ENCODE measurements at places on chromosomes 11 and 22. TPM values are rescaled to one million over a fixed set of nuclear protein-coding genes. Genes with fewer than 3 reads are reported as not detected.

DNA sequence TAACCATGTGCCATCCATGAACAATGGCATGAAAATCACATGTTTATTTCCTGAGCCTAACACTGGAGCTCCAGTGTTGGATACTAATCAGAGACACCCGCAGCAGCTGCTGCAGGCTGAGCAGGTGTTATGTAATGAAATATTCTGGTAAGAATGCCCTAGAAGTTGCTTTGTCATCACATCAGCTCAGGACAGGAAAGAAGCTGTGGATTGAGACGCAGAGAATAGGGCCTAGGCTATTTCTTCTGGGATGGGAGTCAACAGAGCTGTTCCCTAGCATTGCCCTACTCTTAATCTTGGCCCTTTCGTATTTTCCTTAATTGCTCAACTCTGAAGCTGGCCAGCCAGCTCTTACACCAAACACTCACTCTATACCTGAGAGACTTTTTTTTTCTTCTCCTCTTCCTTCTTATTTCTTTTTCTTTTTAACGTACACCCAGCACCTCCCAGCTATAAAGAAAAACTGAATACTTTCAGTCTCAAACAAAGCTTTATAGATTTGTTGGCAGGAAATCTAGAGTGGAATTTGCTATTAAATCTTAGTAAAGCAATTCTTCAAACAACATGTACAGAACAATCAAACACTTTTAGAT, 31.9 kb downstream of the RASSF10 start:
- H3K27me3 ChIP-seq, result no peaks in the 10 kb centered on the region
- no peaks in the 10 kb centered on the region for H3K36me3 ChIP-seq
- H3K4me3 ChIP-seq, result no peak overlapping the region
- DNase-seq, result no peak

GRCh38 chr11:129252621-129253020, 60.5 kb upstream of the ARHGAP32 start:
- H3K36me3 ChIP-seq, result no peaks in the 10 kb centered on the region
- H3K27ac ChIP-seq, result peak overlapping the region; percentile 65
- peak overlapping the region; percentile 30 for H3K4me3 ChIP-seq
- no peaks in the 10 kb centered on the region for H3K27me3 ChIP-seq
- H3K4me1 ChIP-seq, result peaks cover 71% of the 10 kb centered on the region

NLRP14 gene
- total RNA-seq, result 0.10 TPM

TLCD5 gene
- total RNA-seq, result 8.5 TPM

- no peak overlapping the region for H3K27ac ChIP-seq
- H3K4me1 ChIP-seq, result peaks cover 12% of the 10 kb centered on the region
- H3K27me3 ChIP-seq, result peaks cover 36% of the 10 kb centered on the region
- peak overlapping the region; percentile 89 for H3K4me3 ChIP-seq
- H3K36me3 ChIP-seq, result no peaks in the 10 kb centered on the region
- no peak for DNase-seq
Observed at GRCh38 chr22:20021196-20022181, 579 bp downstream of the TANGO2 start.

- no peaks in the 10 kb centered on the region for H3K36me3 ChIP-seq
- DNase-seq, result peak; percentile 52
- peaks cover 26% of the 10 kb centered on the region for H3K4me1 ChIP-seq
- no peak overlapping the region for H3K27ac ChIP-seq
- peaks cover 81% of the 10 kb centered on the region for H3K27me3 ChIP-seq
- H3K4me3 ChIP-seq, result peak overlapping the region; percentile 70
Observed at GRCh38 chr11:116579031-116579653, 193.6 kb downstream of the BUD13 start.

GRCh38 chr11:132439711-132440255, 1069.4 kb downstream of the NTM start:
- H3K27me3 ChIP-seq, result no peaks in the 10 kb centered on the region
- no peak overlapping the region for H3K27ac ChIP-seq
- no peak overlapping the region for H3K4me3 ChIP-seq
- no peaks in the 10 kb centered on the region for H3K4me1 ChIP-seq
- no peaks in the 10 kb centered on the region for H3K36me3 ChIP-seq

GRCh38 chr11:38547462-38547861, 1949.4 kb upstream of the RAG2 start:
- no peaks in the 10 kb centered on the region for H3K27me3 ChIP-seq
- H3K36me3 ChIP-seq, result 0 out of 2 replicates have a peak, but pooled peaks cover 6% of the 10 kb centered on the region
- no peak for DNase-seq
- H3K4me3 ChIP-seq, result no peak overlapping the region

GRCh38 chr11:9596926-9597464, 23.5 kb downstream of the WEE1 start:
- no peak overlapping the region for H3K4me3 ChIP-seq
- no peak for DNase-seq
- H3K36me3 ChIP-seq, result no peaks in the 10 kb centered on the region
- H3K27ac ChIP-seq, result 0 out of 2 replicates have a peak overlapping the region, but pooled peaks have one; percentile 26

- no peak overlapping the region for H3K27ac ChIP-seq
- DNase-seq, result no peak
- H3K4me3 ChIP-seq, result no peak overlapping the region
- no peaks in the 10 kb centered on the region for H3K4me1 ChIP-seq
- H3K36me3 ChIP-seq, result no peaks in the 10 kb centered on the region
- H3K27me3 ChIP-seq, result no peaks in the 10 kb centered on the region
Observed at GRCh38 chr11:100562128-100562527, 125.0 kb upstream of the ARHGAP42 start.

GRCh38 chr11:2837096-2837601, 48.4 kb downstream of the CDKN1C start:
- H3K27ac ChIP-seq, result no peak overlapping the region
- peaks cover 5% of the 10 kb centered on the region for H3K27me3 ChIP-seq
- no peaks in the 10 kb centered on the region for H3K36me3 ChIP-seq
- H3K4me1 ChIP-seq, result peaks cover 4% of the 10 kb centered on the region
- peak; percentile 65 for DNase-seq
- H3K4me3 ChIP-seq, result no peak overlapping the region

GRCh38 chr11:71338801-71339395, 86.5 kb upstream of the SHANK2 start:
- H3K4me1 ChIP-seq, result peaks cover 12% of the 10 kb centered on the region
- no peak for DNase-seq
- H3K36me3 ChIP-seq, result no peaks in the 10 kb centered on the region
- no peak overlapping the region for H3K27ac ChIP-seq

GLB1L2 gene
- total RNA-seq, result 12.3 TPM

DNA sequence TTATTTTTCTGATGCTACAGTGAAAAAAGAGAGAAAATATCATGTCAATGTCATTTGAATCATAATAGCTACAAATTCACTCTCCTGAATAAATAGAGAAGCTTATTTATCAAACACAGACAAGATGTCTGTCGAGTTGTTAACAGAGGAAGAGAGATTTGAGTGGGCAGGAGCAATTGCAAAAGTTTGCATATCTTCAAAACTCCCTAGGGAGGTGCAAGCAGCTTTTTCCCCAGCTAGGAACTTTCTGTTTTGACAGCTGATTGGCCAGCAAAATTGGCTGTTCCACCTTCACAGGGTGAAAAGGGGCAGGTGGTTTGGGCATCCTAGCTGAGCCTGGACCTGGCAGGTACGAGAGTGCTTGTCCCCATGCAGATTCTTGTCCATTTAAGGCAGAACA, 98.2 kb downstream of the NTM start:
- H3K27ac ChIP-seq, result no peak overlapping the region
- DNase-seq, result no peak
- peaks cover 32% of the 10 kb centered on the region for H3K4me1 ChIP-seq
